IMR-90 (cell line): ENCODE measurements at places on chromosomes 12 and 14. TPM values are rescaled to one million over a fixed set of nuclear protein-coding genes. Genes with fewer than 3 reads are reported as not detected.

SRRM4 gene
- total RNA-seq: not detected in 2 replicates

OAS2 gene
- under 0.01 TPM in 1 of 2 replicates, not detected in the other for total RNA-seq

- DNase-seq: no peak
- H3K36me3 ChIP-seq: no peaks in the 10 kb centered on the region
- H3K27ac ChIP-seq: no peak overlapping the region
- no peak overlapping the region for H3K4me3 ChIP-seq
Observed at GRCh38 chr14:94962166-94962575, 192.3 kb upstream of the GSC start.

DNA sequence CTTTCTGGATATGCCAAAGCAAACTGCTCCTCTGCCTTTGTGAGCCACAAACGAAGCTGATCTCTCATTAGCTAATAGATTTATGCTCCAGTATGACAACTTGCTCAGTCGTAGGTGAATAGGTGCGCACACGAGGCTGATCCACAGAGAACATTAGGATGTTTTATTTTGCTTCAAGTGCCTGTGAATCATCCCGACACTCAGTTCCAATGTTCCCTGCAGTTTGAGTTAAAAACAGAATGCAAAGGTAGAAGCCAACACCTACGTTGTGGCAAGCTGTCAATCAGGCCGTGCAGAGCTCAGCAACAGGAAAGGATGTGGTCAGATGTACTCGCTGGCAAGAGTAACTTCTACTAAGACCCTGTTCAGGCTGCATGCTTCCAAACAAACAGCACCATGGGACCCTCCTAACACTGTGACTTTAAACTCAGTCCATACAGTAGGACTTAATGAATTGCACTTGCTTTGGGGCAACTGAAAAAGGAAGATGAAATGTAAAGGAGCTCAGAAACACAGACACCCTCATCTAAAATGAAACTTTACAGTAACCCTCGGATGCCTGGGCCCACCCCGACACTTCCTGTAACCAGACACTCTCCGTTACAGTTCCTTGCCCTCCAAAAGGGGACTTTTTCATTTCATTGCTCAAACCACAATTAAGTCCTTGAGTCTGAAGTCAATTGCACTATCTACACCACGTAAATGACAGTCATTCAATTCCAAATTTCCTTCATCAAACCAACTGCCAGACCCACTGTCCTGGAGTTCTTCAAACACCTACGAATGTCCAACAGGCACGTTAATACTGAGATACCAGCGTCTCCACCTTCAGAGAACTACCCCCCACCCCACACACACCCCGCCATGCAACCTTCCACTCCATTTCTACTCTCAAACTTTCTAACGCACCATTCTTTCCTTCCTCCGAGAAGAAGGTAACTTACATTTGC is 1.6 kb downstream of the CCDC88C start:
- no peaks in the 10 kb centered on the region for H3K36me3 ChIP-seq
- no peak for DNase-seq
- H3K27me3 ChIP-seq: peaks cover 41% of the 10 kb centered on the region
- H3K4me3 ChIP-seq: no peak overlapping the region
- no peaks in the 10 kb centered on the region for H3K4me1 ChIP-seq
- no peak overlapping the region for H3K27ac ChIP-seq

DNA sequence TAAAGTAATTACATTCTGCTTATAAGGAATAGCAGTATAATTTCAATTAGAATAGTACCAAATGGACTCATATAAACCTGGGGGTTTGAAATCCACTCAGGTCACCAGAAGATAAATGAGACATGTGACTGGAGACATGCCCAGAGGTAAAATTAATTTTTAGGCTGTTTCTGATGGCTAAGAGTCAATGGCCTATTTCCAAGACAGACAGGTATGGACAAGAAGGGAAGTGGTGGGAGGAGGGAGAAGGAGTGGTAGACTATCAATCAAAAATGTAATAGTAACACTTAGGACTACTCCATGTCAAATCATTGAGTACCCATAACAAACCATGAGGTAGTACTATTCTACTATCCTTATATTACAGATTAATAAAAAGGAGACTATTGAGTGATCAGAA is 544.0 kb downstream of the GALC start:
- H3K4me3 ChIP-seq: no peak overlapping the region
- no peak overlapping the region for H3K27ac ChIP-seq
- no peaks in the 10 kb centered on the region for H3K27me3 ChIP-seq
- H3K36me3 ChIP-seq: no peaks in the 10 kb centered on the region
- H3K4me1 ChIP-seq: no peaks in the 10 kb centered on the region
- DNase-seq: no peak

DNA sequence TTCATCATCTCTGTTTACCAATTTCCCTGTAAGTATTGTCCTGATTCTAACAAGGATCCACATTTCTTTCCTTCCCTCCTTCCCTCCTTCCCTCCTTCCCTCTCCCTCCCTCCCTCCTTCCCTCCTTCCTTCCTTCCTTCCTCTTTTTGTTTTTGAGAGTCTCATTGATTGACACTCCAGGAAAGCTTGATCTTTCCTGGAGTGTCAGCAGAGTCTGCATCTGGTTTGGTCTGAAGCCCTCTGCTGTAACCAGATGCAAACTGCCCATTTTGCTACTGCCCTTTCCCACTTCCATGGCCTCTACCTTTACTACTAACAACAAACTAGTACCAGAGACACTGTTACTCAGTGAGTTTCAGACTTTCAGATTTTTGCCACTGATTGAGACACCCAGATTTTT is 14.4 kb upstream of the OR6C65 start:
- no peaks in the 10 kb centered on the region for H3K4me1 ChIP-seq
- no peak overlapping the region for H3K27ac ChIP-seq
- no peaks in the 10 kb centered on the region for H3K27me3 ChIP-seq
- no peak overlapping the region for H3K4me3 ChIP-seq
